ENCODE measurements at places on chromosomes 12 and 14.

- no peak for DNase-seq
Observed at GRCh38 chr12:47080725-47081502, 1.2 kb upstream of the AMIGO2 start.

GRCh38 chr14:51575349-51576116 is 76.2 kb upstream of the FRMD6 start:
- no peak for DNase-seq

GRCh38 chr12:67648521-67649260 is at the start of gene DYRK2:
Gene DYRK2 (plus strand): TSS chr12:67648745. CDS start chr12:67649134, 389 bp downstream.
- DNase-seq: peak; percentile 39

GRCh38 chr12:90250042-90250441 is 541.4 kb upstream of the ATP2B1 start:
- DNase-seq: no peak

GRCh38 chr12:15532364-15532977 is 210.2 kb downstream of the PTPRO start:
- no peak for DNase-seq

- DNase-seq: no peak
Observed at GRCh38 chr12:42539696-42540095, 49.9 kb downstream of the PRICKLE1 start.

- DNase-seq: peak; percentile 60
Observed at GRCh38 chr12:56129206-56129941, 1.3 kb downstream of the ESYT1 start.

DNA sequence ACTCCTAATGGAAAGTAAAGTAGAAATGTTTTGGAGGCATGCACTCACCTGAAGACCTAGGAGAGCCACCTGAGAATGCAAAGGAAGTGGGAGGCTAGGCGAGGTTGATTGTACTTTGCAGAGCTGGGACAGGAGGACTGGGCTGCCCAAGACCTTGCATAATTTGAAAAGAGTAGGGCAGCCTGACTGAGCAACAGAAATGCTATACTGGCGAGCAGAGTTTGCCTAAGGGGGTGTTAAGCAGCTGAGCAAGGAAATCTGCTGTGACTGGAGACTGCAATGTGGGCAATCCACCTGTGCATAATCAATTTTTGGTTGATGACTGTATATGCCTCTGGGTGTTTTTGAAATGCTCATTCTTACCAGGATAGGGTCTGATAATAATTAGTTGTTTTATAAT is 834.1 kb downstream of the TRHDE start:
- no peak for DNase-seq

GRCh38 chr14:68229423-68230100 is 410.0 kb downstream of the RAD51B start:
- DNase-seq: no peak

DNA sequence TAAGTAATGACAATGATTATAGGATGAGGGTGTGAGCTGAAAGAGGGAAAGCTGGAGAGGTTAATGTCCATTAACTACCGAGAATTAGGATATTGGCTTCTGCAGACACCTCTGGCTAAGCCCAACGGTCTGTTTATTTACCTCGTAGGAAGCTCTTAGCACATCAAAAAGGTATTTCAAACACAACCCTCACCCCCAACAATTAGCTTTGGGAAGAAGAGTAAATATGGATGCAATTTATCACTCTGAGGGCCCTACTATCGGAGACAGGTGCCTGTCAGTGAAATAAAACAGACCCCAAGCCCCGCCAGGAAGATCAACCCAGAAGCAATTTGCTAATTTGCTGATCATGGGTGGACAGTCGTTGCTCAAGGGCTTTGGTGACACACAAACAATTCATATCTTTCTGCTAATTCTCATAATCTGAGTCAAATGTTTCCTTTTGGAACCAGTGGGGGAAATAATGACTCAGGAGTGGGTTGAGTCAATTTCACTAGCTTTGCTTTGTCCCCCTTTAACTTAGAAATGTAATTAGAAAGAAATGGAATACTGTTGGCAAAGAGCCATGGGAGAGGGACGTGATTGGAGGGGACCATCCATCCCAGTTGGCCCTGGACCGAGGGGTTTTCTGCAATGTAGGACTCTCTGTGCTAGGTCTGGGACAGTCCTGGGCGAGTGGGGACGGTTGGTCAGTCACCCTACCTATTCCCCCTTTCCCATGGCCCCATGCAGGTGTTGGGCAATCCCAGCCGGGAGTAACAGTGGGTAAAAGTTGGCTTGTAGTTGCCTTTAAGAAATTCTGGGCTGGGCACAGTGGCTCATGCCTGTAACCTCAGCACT is 99.1 kb upstream of the MED13L start:
- DNase-seq: no peak

GRCh38 chr12:30630076-30630978 is 65.3 kb downstream of the IPO8 start:
- no peak for DNase-seq

DNA sequence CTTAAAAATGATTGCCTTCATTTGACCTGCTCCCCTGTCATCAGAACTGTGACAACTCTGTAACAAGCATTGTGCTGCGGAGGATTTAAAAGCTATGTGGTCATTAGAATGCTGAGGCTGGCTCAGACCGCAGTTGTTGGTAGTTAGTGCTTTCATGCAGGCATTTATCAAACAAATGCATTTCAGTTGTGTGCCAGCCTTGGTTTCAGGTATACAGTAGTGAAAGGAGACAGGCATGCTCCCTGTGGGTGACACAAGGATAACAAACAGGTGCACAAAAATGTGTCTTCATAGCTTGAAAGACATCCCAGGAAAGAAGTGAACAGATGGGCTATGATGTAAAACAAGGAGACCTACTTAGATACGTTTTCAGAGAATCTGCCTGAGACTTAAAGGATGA is 60.6 kb downstream of the MARK3 start:
- DNase-seq: no peak

- DNase-seq: no peak
Observed at GRCh38 chr14:90630171-90630806, 185.9 kb downstream of the TTC7B start.

- DNase-seq: no peak
Observed at GRCh38 chr12:121793440-121793837, at the start of gene RHOF. Gene RHOF (minus strand): TSS chr12:121793688. CDS start chr12:121793633, 55 bp downstream.

GRCh38 chr12:67709367-67709954 is 60.9 kb downstream of the DYRK2 start:
- no peak for DNase-seq

GRCh38 chr12:115205755-115206308 is 521.9 kb upstream of the TBX3 start:
- DNase-seq: no peak

DNA sequence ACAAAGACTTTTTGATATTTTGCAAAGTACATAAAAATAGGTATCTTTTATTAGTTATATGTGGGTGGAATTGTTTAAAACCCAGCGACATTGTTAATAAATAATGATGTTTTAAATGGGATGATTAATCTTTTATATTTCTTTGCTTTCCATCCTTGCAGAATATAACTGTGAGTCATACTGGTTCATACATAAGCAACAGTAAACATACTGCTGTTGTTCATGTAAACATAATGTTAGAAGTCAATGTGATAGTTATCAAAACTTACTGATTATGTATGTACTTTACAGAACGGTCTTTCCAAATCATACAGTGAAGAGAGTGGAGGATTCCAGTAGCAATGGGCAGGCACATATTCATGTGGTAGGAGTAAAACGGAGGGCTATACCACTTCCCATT is 119.8 kb downstream of the ARID2 start:
- no peak for DNase-seq

DNA sequence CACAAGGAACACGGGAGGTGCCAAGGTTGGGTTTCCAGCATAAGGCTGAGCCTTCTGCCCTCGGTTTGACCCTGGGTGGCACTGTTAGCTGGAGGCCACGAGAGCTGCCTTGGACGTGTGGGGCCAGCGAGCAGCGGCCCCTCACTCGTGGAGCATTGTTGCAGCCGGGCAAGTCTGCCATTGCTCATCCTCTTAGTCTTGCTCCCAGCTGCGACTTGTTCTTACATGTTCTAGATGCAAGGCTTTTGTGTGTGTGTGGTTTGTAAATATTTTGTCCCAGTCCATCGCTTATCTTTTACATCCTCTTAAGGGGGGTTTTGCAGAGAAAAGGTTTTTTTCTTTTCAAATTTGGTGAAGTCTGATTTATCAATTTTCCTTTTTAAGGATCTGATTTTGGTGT is 21.1 kb upstream of the C1S start:
- DNase-seq: no peak

- no peak for DNase-seq
Observed at GRCh38 chr12:11949738-11950411, 120.9 kb upstream of the BCL2L14 start.

Data from stimulated activated CD8-positive, alpha-beta memory T cell treated with anti-CD3 and anti-CD28 coated beads, Interleukin-15, amount 100 ng/mL, for 4 hours (primary cell).